ENCODE measurements at places on chromosomes 7 and 10. TPM values are rescaled to one million over a fixed set of nuclear protein-coding genes. Genes with fewer than 3 reads are reported as not detected.

Gene TMEM168
- 28.9 TPM for total RNA-seq

Gene CUZD1
- total RNA-seq: 0.99 TPM

Gene TACC2
- total RNA-seq: 6.1 TPM

Gene TET1
- total RNA-seq: 0.21 TPM

Gene ZNF273
- 3.3 TPM for total RNA-seq

Gene CBLL1
- 13.7 TPM for total RNA-seq

Gene CNPY1
- not detected for total RNA-seq

Gene SMURF1
- 20.2 TPM for total RNA-seq

Gene STEAP2
- total RNA-seq: 2.3 TPM

Gene TMEM26
- 0.14 TPM for total RNA-seq

Gene EMX2
- total RNA-seq: not detected

Gene GPR37
- total RNA-seq: 8.1 TPM

Gene MYO1G
- 0.11 TPM for total RNA-seq

Gene ADCYAP1R1
- total RNA-seq: 0.46 TPM

Gene MAT1A
- not detected for total RNA-seq

Gene C10orf62
- not detected for total RNA-seq

Gene LDB3
- total RNA-seq: not detected

Gene SEMA3E
- not detected for total RNA-seq

Gene PGAM1
- total RNA-seq: 334 TPM

Gene NEUROD6
- total RNA-seq: not detected

Gene CPN1
- not detected for total RNA-seq

Gene SPDYE2
- not detected for total RNA-seq

Gene LRRD1
- not detected for total RNA-seq

Gene BLVRA
- total RNA-seq: 32.8 TPM

Gene CALHM3
- not detected for total RNA-seq

Gene NPC1L1
- not detected for total RNA-seq

Gene INMT
- not detected for total RNA-seq
